ENCODE measurements at places on chromosomes 5 and 9.

DNA sequence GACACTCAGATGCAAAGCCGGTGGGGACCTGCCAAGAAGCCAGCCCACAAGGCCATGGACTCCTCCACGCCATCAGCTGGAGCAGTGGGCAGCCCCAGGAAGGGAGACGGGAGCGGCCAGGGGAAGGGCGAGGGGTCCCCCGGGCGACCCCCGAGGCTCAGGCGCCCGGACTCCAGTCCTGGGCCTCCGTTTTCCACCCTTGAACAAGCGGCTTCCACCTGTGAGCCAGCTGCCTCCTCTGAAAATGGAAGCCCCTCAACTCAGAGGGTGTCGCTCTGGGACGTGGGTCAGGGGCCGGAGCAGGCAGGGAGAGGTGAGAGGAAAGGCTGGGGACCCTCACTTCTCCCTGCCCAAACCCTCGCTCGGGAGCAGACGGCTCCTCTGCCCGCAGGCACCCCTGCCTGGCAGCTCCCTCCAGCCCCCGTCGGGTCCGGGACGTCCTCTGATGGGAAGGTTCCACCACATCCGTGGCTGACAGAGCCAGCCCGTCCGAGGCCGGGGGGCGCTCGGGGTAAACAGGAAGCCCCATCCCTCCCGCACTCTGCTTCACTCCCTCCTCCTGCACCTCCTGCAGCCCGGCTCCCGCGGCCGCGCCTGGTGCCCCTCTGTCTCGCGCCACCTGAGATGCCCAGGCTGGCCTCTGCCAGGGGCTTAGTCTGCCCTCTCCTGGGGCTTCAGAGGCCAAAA, 3.7 kb upstream of the EGFL7 start:
- no peak for DNase-seq

- DNase-seq = no peak
Observed at GRCh38 chr5:56207537-56207936, 25.6 kb downstream of the ANKRD55 start.

GRCh38 chr5:2576823-2577222, 174.7 kb downstream of the IRX2 start:
- DNase-seq = peak; percentile 35

- DNase-seq = peak; percentile 65
Observed at GRCh38 chr5:1471240-1471853, 26.1 kb upstream of the SLC6A3 start.

DNA sequence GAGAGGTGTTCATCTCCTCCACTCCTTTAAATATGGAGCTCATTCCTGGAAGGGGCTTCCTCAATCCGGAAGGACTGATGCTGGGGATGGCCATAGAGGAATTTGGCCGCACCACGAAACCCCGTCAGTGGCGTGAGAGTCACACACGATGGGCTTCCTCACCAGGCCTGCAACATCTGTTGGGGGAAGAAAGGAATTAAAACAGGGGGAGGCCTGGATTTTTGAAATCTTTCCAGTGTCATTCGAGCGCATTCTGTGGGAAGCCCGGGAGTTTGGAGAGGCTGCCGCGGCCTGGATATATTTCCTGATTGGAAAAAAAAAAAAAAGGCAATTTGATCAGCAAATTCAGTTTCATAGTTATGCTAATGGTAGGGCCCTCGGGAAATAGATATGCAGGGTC, 76.3 kb upstream of the ORM1 start:
- DNase-seq = no peak

DNA sequence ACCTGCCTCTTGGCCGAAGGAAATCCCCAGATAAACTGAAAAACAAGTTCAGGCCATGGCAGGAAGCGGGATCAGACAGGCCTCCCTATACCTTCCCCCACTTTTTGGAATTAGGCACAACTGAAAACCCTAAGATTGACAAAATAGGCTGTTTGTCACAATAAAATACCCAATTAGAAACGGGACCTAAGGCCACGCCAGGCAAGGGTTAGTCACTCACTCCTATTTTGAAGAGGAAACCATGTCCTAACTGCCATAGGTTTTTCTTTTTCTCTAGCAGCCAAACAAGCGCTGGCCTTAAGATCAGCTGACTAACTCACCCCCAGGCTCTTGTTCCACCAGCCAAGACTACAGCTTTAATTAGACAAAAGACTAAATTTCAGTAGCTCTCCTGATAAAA, 11.9 kb downstream of the FBP2 start:
- DNase-seq = no peak

GRCh38 chr5:5025774-5026408, 114.2 kb upstream of the ADAMTS16 start:
- DNase-seq = no peak

DNA sequence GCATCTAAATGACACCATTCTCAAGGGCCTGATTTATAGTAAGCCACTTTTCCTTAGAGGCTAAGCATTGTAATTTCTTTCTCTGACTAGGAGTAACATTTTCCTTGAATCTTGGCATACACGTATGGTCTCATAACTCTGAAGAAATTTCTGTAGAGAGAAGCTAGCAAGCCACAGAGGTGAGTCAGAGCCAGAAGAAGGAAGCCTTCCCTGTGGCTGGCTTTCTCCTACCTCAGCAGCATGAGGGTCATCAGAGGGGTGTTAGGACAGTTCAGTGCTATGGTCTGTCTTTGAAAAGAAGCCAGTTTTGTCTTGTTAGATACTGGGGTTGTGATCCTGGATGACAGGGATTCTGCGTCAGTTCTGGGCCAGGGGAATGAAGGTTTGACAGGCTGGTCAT, 3.2 kb downstream of the SNX30 start:
- DNase-seq = no peak

- DNase-seq = no peak
Observed at GRCh38 chr9:4442806-4443205, 47.5 kb upstream of the SLC1A1 start.

GRCh38 chr9:106980551-106981101, 117.7 kb downstream of the ZNF462 start:
- DNase-seq = no peak

GRCh38 chr9:81595887-81596543, 93.3 kb downstream of the TLE1 start:
- DNase-seq = no peak

GRCh38 chr9:79756414-79756813, 184.6 kb downstream of the TLE4 start:
- DNase-seq = no peak

- no peak for DNase-seq
Observed at GRCh38 chr5:10250806-10251276, 761 bp downstream of the CCT5 start.

DNA sequence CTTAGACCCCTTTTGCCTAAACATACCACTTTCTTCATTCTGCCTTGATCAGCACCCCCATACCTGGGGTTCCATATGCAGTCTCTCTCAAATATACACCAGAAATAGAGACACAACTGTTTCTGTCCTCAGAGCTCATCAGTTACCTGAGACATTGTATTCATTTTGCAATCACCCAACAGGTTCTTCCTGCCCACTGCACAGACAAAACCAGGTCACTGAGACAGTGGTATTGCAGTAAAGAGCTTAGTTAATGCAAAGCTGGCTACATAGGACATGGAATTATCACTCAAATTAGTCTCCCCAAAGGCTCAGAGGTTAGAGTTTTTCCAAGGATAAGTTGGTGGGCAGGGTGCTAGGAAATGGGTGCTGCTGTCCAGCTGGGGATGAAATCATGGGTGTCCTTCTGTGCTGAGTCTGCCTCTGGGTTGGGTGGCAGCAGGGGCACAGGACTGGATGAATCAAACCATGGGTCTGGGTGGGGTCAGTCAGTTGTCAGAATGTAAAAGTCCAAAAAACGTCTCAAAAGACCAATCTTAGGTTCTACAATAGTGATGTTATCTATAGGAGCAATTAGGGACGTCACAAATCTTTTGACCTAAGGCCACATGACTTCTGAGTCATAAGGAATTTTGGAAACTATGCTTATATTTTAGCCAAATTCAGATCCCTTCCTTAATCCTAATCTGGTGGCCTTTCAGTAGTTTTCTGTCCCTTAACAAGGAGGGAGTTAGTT, 41.0 kb downstream of the KCNV2 start:
- DNase-seq = no peak

- DNase-seq = no peak
Observed at GRCh38 chr5:162886717-162887116, 550.7 kb upstream of the CCNG1 start.

DNA sequence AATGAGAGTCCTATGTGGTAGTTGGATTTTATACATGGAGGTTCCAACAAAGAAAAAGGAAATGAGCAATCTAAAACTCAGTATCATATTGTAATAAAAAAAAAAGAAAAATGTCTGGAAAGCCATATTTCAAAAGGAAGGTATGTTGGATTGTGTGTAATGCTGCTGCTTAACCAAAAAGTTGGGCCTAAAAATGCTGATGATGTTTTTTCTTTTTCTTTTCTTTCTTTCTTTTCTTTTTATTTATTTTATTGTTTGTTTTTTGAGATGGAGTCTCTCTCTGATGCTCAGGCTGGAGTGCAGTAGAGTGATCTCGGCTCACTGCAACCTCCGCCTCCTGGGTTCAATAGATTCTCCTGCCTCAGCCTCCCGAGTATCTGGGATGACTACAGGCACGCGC, 1424.0 kb upstream of the CDH6 start:
- no peak for DNase-seq

- no peak for DNase-seq
Observed at GRCh38 chr9:967903-968641, 8.4 kb upstream of the DMRT3 start.

- no peak for DNase-seq
Observed at GRCh38 chr9:137682428-137683105, 63.8 kb downstream of the EHMT1 start.

- DNase-seq = no peak
Observed at GRCh38 chr5:64566310-64566916, 60.6 kb downstream of the RGS7BP start.

GRCh38 chr5:161261668-161262323, 284.7 kb downstream of the GABRB2 start:
- DNase-seq = no peak

DNA sequence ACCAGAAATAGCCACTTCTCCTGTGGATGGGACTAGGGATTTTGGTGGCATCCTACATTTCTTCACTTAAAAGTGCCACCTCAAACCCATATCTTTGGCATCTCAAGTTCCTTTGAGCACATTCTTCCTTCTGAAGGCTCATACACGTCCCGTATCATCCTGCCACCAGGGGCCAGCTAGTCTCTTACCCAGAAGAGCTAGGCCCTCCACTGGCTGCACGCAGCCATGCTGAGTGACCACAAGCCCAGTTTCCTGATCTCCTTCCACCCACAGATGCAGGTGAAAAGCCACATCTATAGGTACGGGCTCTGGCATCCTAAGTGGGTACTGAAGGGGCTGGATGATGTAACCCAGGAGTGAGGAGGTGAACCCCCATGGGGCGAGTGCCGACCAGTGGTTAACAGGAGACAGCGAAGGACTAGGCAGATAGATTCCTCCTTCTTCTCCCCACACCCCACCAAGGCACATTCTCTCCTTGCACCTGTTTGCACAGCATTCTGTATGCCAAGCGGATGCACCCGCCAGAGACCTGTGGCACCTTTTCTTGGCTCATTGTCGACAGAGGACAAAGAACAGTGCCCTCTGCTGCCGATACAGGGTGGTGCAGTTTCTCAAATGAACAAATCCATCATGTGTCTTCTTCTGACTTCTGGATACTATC, 14.4 kb upstream of the SCGB3A1 start:
- DNase-seq = peak; percentile 72

GRCh38 chr5:166772770-166773169, 1518.7 kb upstream of the WWC1 start:
- no peak for DNase-seq

DNA sequence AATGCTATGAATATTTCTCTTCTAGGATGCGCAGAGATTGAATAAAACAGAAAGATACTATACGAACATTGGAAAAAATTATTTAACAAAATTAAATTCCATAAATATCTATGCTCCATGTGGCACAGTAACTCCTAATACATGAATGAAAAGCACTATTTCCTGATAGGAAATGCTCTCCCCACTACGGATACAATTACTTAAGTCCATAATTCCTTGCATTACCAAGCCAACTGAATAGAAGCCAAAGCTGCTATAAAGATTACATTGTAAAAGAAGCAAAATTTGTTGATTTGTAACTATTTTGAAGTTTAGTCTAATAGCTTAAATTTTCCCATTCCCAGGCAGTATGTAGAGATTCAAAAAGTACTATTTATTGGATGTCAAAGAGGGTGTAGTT, 61.8 kb upstream of the SNX2 start:
- no peak for DNase-seq

- DNase-seq = no peak
Observed at GRCh38 chr9:111463048-111463447, 21.1 kb downstream of the ECPAS start.

GRCh38 chr9:33293782-33294181, 3.5 kb downstream of the NFX1 start:
- DNase-seq = no peak

DNA sequence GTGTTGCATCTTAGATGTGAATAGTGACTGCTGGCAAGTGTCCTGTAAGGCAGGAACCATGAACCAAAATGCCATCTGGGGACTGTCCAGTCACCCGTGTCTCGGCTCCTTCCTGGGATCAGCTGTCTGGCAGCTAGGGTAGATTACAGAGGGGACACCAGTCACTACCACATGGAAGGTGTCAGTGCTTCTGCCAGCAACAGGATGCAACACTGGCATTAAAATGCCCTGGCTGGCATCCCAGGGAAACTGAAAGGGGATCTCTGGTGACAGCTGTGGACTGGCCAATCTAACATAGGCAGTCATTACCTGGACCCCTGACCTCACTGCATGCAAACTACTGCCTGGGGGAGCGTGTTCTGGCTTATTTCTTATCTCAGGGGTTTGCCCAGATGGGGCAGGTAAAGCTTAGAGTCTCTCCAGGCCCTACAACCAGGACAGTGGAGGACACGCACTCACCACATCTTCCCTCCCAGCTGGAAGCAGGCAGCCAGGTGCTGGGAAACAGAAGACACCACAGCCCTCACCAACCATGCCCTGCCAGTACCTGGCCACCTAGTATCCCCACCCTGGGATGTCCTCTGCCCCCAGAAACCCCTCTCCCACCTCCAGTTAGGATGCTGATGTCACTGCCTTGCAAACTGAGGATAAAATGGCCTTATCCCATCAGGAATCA, 83.8 kb downstream of the SEMA4D start:
- DNase-seq = no peak
